Body of pancreas (tissue), 4 donors: ENCODE measurements at places on chromosomes 13 and 19. TPM values are rescaled to one million over a fixed set of nuclear protein-coding genes. Genes with fewer than 3 reads are reported as not detected.

DNA sequence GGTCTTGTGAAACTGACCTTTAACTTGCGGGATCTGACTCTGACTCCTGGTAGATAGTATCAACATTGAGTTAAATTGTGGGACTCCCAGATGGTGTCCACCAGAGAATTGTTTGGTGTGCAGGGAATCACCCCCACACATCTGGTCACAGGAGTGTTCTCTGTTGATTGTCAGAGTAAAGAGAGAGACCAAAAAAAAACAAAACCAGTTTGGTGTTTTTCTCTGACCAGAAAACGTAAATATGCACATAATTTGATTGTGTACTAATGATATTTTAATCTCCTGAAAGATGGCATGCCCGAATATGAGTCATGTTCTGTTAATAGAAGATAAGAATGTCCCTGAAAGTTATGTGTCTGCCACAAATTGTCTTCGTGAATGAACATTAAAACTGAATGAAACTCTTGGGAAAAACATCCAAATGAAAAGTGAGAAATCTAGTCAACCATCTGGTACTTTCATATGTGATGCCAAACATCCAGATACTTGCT is 118.5 kb upstream of the GPC6 start:
- no peaks in the 10 kb centered on the region for H3K4me1 ChIP-seq
- H3K36me3 ChIP-seq: no peaks in the 10 kb centered on the region
- DNase-seq: no peak
- H3K4me3 ChIP-seq: no peak overlapping the region
- no peak overlapping the region for H3K27ac ChIP-seq
- no peaks in the 10 kb centered on the region for H3K27me3 ChIP-seq

- no peaks in the 10 kb centered on the region for H3K27me3 ChIP-seq
- H3K36me3 ChIP-seq: no peaks in the 10 kb centered on the region
- DNase-seq: no peak
- peak overlapping the region; percentile 96 for H3K27ac ChIP-seq
Observed at GRCh38 chr19:13054626-13055212, 47.9 kb downstream of the LYL1 start.

DNA sequence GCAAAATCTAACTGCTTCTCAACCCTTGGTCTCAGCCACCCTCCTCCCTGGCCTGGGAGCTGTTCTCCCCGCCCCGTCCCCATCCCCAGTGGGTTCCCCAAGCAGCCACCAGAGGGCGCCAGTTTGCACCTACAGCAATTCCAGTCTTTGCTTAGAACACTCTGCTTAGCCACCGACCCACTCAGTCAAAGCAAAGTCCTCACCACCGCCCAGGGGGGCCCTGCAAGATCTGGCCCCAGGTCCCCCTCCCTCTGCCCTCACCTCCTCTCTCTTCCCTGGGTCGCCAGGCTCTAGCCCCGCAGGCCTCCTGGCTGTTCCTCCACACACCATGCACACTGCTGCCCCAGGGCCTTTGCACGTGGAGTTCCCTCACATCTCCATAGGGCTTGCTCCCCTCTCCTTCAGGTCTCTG is 12.4 kb downstream of the TMEM143 start:
- H3K36me3 ChIP-seq: no peaks in the 10 kb centered on the region
- no peak overlapping the region for H3K27ac ChIP-seq
- no peaks in the 10 kb centered on the region for H3K4me1 ChIP-seq
- H3K4me3 ChIP-seq: no peak overlapping the region

- no peaks in the 10 kb centered on the region for H3K4me1 ChIP-seq
- H3K27me3 ChIP-seq: no peaks in the 10 kb centered on the region
- no peak overlapping the region for H3K27ac ChIP-seq
- H3K4me3 ChIP-seq: no peak overlapping the region
Observed at GRCh38 chr13:72820156-72820897, 38.4 kb downstream of the PIBF1 start.

Gene TINCR
- 0.52 TPM for total RNA-seq

Gene MTRF1
- total RNA-seq: 11.9 TPM
